ENCODE measurements at places on chromosomes 3 and 15.

- DNase-seq: no peak
Observed at GRCh38 chr15:67006083-67007065, 59.0 kb upstream of the SMAD3 start.

DNA sequence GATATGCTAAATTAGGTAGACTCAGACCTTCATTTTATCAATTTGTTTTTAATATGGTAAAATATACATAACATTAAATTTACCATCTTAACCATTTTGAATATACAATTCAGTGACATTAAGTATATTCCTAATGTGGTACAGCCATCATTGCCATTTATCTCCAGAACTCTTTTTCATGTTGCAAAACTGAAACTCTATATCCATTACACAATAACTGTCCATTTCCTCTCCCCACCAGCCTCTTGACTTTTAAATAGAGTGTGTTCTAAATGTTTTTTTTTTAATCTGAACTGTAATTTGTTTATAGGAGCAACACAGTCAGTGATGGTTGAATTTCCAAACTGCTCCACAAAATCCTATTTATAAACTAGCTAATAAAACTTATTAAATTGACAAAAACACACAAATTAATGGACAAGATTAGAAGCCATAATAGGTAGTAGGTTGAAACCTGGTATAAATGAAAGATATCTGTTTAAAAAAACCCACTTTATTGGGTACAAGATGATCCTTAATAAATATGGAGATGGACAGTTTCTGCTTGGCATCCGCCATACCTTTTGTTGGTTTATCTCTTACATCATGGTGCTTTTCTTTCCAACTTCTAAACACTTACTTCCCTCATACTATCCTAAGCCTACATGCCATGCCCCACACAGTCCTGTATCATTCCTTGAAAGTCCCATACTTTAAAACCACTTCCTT lies 142.4 kb downstream of the ZPLD1 start:
- no peak for DNase-seq

DNA sequence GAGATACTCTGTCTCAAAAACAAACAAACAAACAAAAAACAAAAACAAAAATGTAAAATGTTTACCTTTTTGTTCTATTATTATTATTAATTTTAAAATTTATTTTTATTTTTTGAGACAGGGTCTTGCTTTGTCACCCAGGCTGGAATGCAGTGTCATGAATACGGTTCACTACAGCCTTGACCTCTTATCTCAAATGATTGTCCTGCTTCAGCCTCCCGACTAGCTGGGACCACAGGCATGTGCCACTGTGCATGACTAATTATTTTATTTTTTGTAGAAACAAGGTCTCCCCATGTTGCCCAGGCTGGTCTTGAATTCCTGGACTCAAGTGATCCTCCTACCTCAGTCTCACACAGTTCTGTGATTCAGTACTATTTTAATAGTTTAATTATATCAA lies 5.7 kb upstream of the SLC25A26 start:
- DNase-seq: no peak

DNA sequence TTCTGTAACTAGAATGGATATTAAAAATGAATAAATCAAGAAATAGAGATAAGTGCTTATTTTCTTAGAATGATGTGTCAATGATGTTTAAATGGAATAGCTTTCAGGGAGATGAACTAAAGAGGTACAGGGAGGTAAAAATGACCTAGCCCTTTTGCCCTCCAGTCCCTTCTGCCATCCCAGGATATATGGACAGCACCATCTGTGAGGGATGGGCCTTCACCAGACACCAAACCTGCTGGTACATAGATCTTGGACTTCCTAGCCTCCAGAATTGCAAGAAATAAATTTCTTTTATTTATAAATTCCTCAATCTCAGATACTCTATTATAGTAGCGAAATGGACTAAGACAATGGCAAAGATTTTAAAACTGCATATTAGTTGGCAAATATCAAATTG lies 352.0 kb upstream of the THBS1 start:
- DNase-seq: no peak

GRCh38 chr3:42520336-42520735 lies 17.9 kb downstream of the VIPR1 start:
- DNase-seq: no peak

GRCh38 chr15:53658255-53658654 lies 101.2 kb downstream of the WDR72 start:
- DNase-seq: no peak

DNA sequence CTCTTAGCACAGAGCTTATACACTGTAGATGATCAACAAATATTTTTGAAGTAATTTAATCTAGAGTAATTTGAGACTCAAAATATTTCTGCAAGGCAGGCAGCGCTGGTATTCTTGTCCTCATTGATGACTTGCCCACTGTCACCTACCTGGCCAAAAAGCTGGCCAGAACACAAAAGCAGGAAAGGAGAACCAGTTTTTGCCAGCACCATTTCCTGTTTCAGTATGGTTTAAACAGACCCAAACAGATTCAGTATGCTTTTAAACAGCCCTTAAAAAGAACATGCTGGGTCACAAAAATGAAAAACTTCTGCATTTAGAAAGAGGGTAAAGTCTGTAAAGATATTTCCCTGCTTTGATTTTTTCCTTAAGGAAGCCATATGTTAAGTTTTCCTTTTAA lies 42.3 kb upstream of the ZNF280D start:
- DNase-seq: no peak

DNA sequence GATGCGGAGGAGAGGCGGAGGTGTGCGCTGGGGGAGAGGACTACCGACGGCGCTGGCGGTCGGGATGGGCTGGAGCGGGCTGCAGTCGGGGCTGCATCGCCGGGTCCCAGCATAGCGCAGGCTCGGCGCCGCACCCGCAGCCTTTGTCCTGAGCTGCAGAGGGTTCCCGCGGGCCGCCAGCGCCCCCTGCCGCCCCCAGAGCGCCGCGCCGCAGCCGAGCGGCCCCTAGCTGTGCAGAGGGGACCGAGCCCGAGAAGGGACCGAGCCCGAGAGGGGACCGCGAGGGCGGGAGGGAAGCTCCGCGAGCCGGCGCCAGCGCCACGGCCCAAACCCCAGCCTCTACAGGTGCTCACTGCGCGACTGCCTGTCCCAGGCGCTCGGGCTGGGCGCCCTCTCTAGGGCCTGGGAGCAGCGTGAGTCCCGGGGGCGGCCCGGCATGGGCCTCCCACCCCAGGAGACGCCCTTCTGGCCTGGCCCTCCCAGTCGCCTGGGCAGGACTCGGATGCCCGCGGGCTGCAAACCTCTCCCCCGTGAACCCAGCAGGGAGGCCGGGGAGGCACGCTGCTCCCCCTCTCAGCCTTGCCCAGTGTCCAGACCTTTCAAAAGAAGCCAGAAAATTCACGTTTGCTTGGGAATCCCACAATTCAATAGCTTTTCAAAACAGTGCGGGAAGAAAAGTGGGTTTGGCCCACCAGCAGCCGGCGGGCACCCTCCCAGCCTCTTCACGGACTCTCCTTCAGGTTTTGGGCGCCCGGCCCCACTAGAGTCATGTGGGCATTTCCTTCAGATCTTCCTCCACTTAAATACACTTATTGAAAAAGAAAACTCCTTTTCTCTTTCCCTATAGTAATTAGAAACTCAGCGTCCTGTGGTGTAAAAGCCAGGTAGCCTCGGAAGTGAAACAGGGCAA lies 134.7 kb downstream of the TPRA1 start:
- DNase-seq: peak; percentile 7

- DNase-seq: peak; percentile 19
Observed at GRCh38 chr3:168865022-168865551, 769.4 kb upstream of the GOLIM4 start.

DNA sequence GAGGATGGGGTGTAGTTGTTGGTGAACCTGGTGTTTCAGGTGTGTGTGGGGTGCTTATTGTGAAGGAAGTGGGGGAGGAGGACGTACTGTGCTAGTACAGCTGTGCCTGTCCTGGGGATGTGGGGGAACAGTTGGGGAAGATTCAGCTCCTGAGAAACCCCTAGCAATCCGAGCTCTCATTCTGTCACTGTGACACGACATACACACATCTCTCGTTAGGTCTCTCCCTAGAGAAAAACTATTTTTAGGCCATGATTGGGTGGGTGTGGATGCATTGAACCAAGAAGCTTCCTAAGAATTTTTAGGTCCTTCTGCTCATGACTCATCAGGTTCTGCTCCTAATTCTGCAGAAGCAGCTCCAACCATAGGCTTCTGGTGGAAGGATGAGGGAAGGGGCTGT lies 54.3 kb downstream of the SLC30A4 start:
- no peak for DNase-seq

GRCh38 chr3:186121968-186122367 lies 13.1 kb upstream of the ETV5 start:
- no peak for DNase-seq

- no peak for DNase-seq
Observed at GRCh38 chr15:81281456-81281735, 42.5 kb downstream of the STARD5 start.

GRCh38 chr3:144141496-144141895 lies 169.9 kb downstream of the DIPK2A start:
- DNase-seq: no peak

DNA sequence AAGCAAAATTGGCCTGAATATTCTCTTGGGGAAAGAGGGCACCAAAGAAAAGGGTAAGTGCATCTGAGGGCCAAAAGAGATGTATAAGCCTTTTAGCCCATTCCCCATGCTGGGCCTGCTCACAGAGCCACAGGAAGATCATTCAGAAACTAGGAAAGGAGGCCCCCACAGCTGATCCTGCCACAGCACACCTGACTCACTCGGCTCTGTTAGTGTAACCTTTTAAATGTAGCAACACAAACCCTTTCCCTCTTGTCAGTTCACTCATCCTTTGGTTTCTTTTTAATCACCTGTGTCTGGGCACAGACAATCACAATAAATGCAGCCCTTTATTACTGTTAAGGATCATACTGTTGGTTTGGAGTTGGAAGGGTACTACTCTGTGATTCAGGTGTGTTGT lies 69.9 kb downstream of the PDCD6IP start:
- DNase-seq: no peak

DNA sequence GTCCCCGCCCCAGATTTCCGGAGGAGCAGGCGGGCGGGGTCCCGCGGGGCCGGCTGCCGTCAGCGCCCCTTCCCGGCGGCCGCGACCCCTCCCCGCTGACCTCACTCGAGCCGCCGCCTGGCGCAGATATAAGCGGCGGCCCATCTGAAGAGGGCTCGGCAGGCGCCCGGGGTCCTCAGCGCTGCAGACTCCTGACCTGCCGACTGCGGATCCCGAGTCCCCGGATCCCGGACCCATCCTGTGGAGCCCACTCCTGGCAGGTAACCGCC lies at the start of gene TRH:
Gene TRH, plus strand, starts transcription at position 157 of the 269 bp plus-strand sequence. CDS start 1,097 bp downstream, outside the sequence.
- no peak for DNase-seq

GRCh38 chr3:67048067-67048714 lies 50.1 kb downstream of the KBTBD8 start:
- no peak for DNase-seq

DNA sequence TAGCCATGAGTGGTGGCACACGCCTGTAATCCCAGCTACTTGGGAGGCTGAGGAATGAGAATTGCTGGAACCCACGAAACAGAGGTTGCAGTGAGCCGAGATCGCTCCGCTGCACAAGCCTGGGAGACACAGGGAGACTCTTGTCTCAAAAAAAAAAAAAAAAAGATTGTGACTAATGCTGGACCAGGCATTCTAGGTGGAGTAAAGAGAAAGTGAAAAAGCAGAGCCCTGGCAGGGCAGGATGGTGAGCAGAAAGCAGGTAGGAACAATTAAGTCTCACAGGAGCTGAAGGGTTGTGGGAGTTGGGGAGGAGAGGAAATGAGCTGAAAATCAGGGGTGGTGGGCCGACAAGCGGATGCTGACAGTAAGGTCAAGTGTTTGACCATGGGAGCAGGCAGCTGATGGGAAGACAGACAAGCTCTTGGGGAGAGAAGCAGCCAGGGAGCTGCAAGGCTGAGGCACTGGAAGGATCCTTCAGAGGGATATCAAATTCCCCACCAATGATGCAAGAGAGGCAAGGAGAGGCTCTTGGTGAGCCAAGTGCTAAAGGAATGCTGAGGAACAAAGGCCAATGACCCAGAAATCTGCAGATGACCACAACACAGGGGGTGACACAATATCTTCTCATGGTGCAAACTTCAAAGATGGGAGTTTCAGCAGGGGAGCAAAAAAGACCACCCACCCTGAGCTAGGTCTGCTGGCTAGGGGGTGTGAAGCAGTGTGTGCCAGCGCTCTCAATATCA lies 251.1 kb downstream of the ULK4 start:
- peak; percentile 15 for DNase-seq
